SK-N-SH (cell line): ENCODE measurements at places on chromosomes 5 and 9.

- no peak for DNase-seq
Observed at GRCh38 chr5:59864718-59865117, 28.8 kb downstream of the PDE4D start.

DNA sequence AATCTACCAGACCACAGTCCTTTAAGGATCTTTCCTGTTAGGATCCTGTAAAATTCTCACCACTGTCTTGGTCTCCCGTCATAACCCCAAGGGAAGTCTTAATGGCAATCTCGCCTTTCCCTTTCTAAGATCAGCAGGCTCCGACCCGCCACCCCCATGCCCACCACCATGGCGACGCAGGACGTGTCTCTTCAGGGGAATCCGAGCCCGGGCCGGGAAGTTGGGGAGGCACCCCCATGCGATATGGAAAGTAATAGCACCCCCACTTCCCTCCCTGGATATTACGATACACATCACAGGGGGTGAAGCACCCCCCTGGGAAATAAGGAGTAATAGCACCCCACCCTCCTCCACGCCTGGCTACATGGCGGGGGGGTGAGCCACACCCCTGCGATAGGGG is 8.3 kb upstream of the STK32A start:
- no peak for DNase-seq

- no peak for DNase-seq
Observed at GRCh38 chr5:61969347-61969746, 336.7 kb upstream of the KIF2A start.

DNA sequence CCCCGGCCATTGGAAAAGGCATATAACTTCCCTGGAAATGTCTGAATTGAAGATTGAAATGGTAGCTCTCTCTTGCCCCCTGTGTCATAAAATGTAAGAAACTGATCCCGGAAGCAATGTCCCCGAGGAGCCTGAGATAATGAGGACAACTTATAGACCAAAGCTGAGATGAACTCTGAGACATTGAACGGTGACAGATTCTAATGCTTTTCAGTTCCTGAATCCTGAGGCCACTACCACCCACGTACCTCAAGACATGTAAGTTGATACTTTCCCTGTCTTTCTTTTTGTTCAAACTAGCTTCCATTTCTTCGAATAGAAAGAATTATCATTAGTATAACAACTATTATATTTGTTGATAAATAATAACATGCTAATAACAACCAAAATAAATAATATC is 51.0 kb downstream of the KIF4B start:
- DNase-seq: no peak

- no peak for DNase-seq
Observed at GRCh38 chr9:90521811-90522570, 120.6 kb downstream of the DIRAS2 start.

- DNase-seq: no peak
Observed at GRCh38 chr5:32833127-32833526, 122.0 kb downstream of the NPR3 start.

- no peak for DNase-seq
Observed at GRCh38 chr5:35030426-35031100, 17.2 kb downstream of the AGXT2 start.

DNA sequence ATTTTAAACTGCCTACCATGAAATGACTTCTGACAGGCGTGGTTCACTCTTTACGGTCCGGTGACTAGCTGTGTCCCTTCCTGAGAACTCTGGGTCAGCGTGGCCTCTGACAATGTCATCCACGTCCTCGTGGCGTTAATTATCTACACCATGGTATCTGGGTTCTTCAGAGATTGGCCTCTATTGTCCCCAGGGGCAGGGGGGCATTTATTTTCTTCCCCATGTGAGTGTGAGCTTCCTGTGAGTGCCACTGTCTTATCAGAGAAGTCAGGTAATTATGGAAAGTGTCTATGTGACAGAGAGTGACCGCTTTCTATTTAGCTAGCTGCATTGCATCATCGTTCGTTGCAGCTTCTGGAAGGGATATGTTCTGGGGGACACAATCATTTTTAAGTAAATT is 77.2 kb downstream of the FBXL7 start:
- DNase-seq: peak; percentile 34

DNA sequence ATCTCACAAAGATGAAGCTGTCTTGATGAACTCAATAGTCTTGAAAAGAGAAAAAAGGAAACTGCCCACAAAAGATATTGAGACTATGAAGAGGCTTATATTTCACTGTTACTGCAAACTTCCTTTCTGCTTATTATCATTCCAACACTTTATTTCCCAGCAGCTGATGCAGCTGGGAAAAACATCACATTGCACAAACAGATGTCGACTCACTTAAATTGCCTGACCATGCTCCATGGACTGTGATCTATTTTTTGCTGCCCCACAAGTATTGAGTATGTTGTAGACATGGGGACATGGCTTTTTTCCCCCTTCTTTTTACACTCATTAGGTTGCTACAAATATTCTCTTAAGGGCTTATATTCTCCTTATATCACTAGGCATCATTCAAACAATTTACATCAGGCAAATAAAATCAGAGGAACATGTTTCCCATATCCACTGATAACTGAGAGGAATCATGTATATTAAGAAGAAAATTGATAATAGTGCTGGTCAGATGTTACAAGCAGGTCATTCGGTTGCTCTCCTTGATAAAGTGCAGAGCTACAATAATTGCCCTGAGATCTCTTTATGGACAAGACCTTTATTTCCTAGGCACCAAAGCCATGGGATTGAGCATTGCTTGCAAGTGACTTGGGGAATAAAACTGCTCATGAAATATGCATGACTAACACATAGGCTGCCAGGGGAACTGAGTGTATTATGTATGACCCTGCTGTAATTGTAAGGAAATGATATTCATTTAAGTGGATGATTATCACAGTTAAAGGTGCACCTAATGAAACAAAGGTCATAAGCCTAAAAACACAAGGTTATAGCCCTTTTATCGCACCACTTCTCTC is 509.9 kb downstream of the ZNF608 start:
- no peak for DNase-seq

- no peak for DNase-seq
Observed at GRCh38 chr9:121721770-121722169, 70.3 kb downstream of the DAB2IP start.

DNA sequence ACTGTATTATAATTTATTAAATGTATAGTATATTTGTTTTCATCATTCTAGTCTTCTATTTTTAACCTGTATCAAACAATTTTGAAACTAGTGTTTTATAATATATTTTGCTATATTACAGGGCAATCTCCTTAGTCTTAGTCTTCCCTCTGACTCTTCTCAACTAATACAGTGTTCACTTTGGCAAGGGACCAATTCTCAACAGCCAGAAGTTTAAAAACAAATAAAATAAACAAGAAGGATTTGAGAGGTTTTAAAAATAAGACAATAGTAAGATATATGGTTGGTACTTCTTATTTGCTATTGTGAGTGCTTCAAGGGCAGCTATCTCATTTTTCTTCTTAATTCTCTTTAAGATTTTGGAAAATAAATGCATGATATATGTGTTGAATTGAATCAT is 167.2 kb downstream of the RAB3C start:
- no peak for DNase-seq

- DNase-seq: no peak
Observed at GRCh38 chr5:86977190-86977589, 290.5 kb upstream of the RASA1 start.

DNA sequence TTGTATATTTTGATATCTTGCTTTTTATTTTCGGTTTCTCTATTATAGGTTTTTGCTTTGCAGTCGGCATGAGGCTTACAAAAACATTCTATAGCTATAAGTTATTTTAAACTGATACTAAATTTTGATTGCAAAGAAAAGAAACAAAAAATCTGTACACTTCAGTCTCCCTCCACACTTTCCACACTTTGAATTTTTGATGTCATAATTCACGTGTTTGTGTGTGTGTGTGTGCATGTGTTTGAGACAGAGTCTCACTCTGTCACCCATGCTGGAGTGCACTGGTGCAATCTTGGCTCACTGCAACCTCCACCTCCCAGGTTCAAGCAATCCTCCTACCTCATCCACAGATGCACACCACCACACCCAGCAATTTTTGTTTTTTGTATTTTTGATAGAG is 124.9 kb downstream of the MRPS30 start:
- DNase-seq: no peak

GRCh38 chr5:142618130-142618523 is 67.8 kb downstream of the FGF1 start:
- no peak for DNase-seq

GRCh38 chr5:92758552-92758951 is 822.5 kb downstream of the NR2F1-AS1 start:
- DNase-seq: no peak

DNA sequence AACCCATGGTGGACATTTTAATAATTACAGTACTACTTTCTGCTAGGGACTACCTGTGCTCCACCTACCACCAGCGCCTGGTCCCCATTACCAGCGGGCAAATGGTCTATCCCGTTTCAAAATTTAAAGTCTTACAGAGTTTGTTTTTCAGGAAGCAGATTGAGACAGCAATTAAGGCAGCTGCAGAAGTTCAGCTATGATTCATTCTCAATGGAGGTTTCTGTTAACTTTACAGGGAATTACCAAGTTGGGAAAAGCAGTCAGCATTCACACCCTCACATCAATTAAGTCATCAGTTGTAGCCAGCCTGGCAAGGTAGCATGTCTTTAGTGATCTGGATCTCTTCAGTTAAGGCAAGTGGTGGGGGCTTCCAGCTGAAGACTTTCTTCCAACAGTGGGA is 410.6 kb upstream of the DAB2 start:
- no peak for DNase-seq

DNA sequence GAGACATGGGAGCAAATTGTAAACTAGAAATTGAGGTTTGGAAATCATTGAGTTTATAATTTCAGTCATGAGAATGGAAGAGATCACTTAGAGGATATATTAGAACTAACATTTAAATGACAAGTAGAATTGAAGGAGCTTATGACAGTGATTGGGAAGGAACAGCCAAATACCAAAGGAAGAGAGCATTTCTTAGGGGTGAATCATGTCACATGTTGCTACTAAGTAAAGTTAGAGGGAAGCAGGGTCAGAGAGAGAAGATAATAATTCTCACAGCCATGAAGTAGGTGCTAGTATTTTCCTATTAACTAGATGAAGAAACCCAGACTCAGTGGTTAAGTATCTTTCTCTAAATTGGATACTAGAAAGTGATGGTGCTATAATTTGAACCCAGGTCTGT is 59.3 kb downstream of the COMMD10 start:
- no peak for DNase-seq

- no peak for DNase-seq
Observed at GRCh38 chr5:53298841-53299240, 181.6 kb upstream of the FST start.

DNA sequence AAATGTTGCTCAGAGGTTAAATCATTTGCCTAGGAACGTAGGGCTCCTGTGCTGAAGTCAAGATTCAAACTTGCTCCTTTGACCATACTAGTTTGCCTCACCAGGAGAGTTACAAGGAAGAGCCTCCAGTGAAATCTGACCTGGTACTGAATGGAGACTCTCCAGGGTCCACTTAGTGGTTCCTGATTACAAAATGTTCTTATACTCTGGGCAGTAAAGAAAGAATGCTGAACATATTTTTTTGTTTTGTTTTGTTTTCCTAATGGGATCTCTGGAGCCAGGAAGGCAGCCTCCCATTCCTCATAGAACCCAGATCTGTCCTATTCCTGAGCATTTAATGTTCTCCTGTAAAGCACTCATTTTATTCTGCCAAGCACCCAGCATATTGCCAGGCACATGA is 256.5 kb upstream of the CLINT1 start:
- no peak for DNase-seq

DNA sequence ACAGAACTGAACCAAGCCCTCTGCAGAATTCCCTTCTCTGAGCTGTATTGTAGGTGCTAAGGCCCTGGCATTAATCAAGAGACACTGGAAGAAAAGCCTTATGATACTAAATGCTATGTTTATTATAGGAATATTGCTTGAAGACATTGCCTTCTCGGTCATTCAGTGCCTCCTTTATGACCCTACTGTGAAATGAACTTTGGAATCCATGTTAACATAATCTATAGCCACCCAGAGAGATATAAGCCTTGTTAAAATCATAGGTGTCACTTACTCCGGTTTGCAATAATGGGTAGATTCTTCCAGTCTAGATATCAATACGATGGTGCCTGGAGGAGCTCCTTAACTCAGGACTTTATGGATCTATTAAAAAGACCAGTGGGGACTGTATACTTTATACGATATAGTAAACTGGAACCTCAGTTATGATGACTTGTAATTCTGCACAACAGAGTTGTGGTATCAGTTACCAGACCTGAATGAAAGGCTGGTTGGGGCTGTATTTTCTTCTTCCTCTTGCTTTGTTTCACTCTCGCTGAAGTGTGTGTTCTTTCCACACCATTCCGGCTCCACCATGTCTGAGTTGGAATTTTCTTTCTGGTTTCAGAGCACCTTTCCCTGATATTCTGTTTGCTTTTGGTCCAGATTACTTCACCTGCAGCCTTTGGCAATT is 154.5 kb downstream of the DROSHA start:
- DNase-seq: no peak

DNA sequence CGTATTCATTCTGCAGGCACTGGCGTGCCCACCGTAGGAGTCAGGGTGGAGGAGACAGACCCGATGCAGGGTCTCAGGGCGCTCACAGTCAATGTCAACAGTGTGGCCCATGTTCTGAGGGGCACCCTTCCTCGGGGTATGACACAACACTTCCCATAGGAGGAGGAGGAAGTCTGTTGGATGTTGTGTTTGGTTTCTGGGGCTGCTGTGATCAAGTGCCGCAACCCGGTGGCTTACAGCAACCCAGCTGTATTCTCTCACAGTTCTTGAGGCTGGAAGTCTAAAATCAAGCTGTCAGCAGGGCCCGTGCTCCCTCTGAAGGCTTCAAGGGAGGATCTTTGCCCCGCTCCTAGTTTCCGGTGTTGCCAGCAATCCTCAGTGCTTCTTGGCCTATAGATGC is 5.6 kb upstream of the HNRNPAB start:
- no peak for DNase-seq

GRCh38 chr5:15902066-15902465 is 277.5 kb downstream of the MARCHF11 start:
- DNase-seq: no peak

- no peak for DNase-seq
Observed at GRCh38 chr5:172611913-172612312, 29.1 kb upstream of the NEURL1B start.
